Stimulated activated CD4-positive, alpha-beta T cell treated with anti-CD3 and anti-CD28 coated beads, Interleukin-2, amount 100 ng/mL, for 48 hours (primary cell): ENCODE measurements at places on chromosomes 2 and 18.

DNA sequence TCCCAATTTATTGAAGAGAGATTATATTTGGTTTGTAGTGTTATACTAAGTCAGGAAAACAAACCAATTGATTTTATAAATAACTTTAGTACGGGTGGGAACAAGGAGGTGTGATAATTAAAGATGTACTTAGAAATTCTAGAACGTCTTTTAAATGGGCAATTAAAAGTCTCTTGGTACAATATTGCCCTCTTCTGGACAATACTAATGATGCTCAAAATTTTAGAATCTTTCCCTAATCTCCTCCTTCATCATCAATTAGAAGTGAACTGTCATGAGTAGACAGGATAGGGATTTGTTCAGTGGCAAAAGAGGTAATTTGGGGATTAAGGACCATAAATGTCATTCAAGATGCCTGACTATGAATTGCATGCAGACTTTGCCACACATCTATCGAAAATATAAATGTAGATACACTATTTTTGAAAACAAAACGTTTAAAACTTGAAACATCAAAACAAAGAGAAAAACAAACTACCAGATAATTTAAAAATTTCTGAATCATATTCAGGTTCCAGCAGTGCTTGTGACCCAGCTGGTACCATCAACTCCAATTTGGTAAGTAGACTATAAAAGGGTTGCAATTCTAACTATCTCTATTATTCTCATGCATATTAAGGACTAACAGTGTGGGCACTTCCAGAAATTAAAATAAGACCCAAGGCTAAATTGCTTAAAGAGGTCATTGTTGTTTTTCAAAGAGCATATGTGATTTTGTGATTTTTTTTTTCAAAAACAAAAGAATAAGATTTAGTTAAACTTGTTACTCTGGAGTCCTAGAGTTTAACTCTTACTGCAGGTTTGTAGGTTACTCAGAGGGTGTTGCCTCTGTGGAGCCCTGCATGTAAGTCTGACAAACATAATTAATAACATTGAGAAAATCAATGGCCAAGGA lies 123.5 kb downstream of the LAMA3 start:
- DNase-seq = no peak

- no peak for DNase-seq
Measured at GRCh38 chr18:47929681-47930198, 719 bp downstream of the SMAD2 start.

GRCh38 chr18:35642802-35643201 lies 61.3 kb downstream of the GALNT1 start:
- DNase-seq = no peak

GRCh38 chr2:234579231-234579962 lies 82.5 kb upstream of the ARL4C start:
- no peak for DNase-seq

- no peak for DNase-seq
Measured at GRCh38 chr2:9809448-9810088, 33.7 kb upstream of the TAF1B start.

- no peak for DNase-seq
Measured at GRCh38 chr2:133561045-133561852, 7.0 kb downstream of the NCKAP5 start.

DNA sequence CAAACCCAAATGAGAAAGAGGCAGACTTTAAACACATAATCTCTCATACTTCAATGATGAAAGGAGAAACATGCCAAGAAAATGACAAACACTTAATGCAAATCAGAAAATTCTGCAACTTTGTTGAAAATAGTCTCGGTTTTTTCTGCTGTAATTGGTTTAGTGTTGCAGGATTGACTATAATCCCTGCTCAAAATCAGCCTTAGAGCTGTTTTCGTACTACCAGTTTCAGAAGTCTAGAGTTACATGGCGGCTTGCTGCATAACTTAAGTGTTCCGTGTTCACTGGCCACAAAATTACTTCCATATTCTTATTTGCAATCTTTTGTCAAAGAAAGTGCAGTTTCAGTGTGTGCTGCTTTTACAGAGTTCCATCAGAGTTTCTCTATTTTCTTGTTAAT lies 48.9 kb upstream of the ITGAV start:
- DNase-seq = no peak

DNA sequence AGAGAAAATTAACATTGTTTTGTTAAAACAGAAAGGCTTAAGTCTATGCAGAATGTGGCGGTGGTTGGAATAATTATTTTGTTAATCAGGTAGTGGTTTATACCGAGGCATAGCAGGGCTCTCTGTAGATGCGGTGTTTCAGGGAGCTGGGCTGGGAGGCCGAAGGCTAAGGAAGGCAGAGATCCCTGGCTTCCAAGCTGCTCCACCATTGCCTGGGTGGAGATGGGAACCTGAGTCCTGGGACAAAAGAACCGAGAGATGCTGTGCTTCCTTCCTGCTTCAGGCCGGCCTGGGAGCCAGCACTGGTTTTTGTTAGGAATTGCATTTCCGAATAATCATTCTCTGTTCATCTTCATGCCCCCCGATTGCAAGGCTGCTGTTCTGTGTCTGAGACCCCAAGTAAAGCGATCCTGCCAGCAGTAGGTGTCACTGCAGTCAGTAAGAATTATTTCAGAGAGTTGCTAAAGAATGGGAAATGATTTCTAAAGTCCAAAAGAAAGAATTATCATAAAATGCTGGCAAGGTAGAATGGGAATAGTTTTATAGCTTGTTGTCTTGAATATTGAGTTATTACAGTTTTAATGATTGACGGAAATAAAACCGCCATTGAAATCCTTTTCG lies 824.9 kb downstream of the GALR1 start:
- DNase-seq = no peak

DNA sequence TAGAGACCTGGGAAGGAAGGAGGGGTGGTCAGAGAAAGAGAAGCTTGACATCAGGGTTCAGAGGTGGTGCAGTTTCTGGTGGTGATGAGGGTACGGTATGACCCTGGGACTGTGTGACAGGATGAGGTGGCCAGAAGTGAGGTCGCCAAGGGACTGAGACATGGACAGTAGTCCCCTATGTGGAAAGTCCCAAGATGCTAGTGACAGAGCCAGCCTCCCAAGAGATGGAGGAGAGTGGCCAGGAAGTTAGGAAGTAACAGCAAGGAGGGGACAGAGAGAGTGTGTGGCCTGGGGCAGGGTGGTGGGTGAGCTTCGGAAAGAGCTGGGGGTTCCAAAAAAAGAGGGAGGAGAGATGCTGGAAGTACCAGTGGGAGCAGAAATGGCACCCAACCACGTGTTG lies 66.0 kb downstream of the SMAD7 start:
- no peak for DNase-seq

- DNase-seq = no peak
Measured at GRCh38 chr18:77736842-77737241, 487.2 kb downstream of the GALR1 start.

DNA sequence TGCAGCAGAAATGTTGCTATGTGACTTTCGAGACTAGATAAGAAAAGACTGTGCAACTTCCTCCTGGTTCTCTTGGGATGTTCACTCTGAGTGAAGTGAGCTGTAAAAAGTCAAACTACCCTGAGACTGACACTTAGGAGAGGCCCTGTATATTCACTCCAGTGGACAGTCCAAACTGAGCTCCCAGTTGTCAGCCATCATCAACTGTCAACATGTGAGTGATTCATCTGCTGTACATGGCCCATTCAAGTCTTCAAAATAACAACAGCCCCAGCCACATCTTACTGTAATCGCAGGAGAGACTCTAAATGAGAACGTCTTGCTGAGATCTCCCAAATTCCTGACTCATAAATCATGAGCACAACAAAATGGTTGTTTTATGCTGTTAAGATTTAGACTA lies 8.5 kb upstream of the UNC80 start:
- DNase-seq = no peak

DNA sequence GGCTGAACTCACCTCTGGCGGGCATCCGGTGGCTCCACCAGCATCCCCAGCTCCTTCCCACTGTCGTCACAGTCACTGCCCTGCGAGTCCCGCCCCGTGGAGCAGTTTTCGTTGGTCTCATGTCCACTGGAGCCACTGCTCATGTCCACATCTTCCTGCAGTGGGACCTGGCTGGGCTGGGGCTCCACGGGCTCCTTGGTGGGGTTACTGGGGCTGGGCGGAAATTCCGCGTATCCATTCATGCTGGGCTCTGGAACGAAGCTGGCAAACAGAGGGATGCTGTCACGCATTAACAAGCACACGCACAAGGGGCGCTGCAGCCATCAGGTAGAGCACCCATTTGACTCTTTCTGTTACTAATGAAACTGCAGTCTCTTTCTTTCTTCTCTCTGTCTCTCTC lies 10.7 kb downstream of the PER2 start:
- no peak for DNase-seq

- no peak for DNase-seq
Measured at GRCh38 chr2:2871480-2872308, 505.9 kb downstream of the EIPR1 start.

DNA sequence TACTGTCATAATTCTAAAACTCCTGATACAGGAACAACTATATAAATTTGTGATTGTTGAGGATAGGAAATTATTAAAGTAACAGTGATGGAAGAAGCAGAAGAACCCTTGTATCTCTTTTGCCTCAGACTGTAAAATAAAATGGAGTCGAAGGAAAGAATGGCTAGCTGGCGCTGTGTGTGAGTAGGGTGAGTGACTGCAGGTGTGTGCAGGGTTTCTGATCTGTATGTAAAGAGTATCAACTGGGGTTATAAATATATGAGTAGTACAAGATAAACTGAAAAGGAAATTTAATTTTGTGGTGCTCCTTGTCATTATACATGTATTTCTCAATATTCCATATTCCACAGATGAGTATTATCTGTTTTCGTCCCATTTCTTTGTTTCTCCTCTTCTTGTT lies 15.2 kb downstream of the POLI start:
- DNase-seq = no peak

DNA sequence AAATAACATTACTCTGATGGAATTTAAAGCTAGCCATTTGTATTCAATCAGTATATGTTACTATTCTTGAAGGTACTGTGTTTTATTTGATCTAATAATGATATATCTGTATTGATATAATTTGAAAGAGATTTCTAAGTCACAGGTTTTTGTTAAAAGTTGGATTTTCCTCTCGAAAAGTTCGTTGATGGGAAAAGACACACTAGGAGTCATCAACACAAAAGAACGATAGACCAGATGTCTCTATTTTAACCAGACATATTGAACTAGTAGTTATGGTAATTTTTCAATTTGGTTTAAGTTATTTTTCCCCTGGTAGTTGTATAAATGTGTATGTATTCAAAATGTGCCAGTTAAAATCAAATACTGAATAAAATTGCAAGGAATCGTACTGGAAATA lies 2.5 kb downstream of the ASXL3 start:
- no peak for DNase-seq

DNA sequence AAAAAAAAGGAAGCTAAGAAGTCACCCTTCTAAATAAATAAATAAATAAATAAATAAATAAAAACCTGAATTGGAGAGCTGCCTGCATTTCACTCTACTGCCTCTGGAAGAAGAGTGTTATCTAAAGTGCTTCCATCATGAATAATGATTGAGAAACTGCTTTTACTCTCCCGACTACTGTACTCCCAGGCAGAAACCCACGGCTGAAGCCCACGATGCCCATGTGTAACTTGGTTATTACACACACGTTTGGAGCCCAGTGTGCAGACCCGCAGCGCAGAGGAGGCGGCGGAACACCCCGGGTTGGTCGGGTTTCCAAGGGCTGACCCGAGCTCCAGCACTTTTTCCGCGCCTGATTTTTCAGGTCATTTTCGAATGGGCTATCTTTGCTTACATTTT lies 697 bp upstream of the SPATS2L start:
- no peak for DNase-seq

DNA sequence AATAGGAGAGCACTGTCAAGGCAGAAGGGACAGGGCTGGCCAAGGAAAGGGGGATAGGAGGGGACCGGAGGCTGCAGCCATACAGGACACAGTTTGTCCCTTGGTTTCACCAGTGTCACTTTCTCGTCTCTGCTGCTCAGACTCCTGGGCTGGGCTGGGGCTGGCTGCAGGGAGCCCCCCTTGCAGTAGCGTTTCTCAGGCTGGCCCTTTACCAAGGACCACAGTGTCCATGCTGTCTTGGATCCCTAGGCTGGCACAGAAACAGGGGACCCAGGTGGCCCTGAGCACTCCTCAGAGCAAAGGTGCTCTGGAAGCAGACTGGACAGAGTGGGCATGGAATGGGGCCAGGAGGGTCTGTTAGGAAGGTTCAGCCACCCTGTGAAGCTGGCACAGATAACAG lies 34.8 kb downstream of the ATOH8 start:
- DNase-seq = no peak

- DNase-seq = no peak
Measured at GRCh38 chr2:24667542-24667941, 125.6 kb downstream of the PTRHD1 start.

GRCh38 chr2:134603966-134604365 lies 114.8 kb downstream of the TMEM163 start:
- DNase-seq = no peak

DNA sequence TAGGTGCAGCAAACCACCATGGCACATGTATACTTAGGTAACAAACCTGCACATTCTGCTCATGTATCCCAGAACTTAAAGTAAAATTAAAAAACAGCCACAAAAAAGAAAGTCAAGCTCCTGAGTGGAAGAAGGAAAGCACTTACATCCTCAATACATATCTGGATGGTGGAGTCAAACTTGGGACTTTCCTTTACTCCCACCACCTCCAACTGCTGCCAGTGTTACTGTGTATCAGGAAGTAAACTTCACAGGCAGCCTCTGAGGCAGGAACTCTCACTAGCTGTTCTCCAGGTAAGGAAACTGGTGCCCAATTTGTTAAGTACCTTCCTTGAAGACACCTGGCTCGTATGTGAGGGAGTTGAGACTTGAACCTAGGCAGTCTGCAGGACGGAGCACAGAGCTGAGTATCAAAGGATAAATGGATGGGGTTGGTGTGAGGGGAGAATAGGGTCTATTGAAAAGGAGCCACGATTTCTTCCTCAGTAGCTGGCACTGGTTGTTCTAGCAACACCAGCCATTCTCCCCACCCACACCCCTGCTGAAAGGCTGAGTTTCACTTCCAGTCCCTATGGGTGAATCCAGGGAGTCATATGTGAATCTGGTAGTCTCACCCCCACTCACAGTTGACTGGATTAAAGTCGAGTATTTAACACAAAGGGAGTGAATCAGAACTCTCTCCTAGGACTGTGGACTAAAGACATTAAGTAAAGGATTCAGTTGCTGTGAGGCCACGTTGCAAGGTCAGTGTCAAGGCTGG lies 50.0 kb upstream of the GPR39 start:
- no peak for DNase-seq

GRCh38 chr2:208135794-208136715 lies 6.4 kb upstream of the CRYGC start:
- DNase-seq = no peak

GRCh38 chr2:176490061-176490861 lies 221.0 kb downstream of the MTX2 start:
- DNase-seq = no peak

GRCh38 chr18:7618891-7619442 lies 51.9 kb downstream of the PTPRM start:
- DNase-seq = no peak

DNA sequence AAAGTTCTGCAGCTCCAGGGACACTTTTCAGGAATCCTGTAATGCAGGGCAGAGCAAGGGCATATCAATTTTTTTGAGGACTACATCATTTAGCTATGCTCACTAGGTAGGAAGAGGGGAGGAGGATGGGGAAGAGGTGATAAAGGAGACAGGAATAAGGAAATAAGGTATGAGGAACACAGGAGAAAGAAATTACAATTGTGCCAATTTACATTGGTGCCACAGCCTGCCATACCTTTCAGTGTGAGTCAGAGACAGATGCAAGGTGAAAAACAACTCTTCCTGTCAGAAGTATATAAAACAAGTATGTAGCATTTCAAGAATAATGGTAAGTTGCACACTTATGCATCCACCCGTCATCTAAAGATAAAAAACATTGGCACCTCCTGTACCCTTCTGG lies 5.4 kb upstream of the MRPS9 start:
- DNase-seq = no peak
